GM19239 (cell line): ENCODE measurements at places on chromosomes 12 and 14.
A peak's percentile ranks its signal among the peaks of the same experiment; 100 is the strongest.

DNA sequence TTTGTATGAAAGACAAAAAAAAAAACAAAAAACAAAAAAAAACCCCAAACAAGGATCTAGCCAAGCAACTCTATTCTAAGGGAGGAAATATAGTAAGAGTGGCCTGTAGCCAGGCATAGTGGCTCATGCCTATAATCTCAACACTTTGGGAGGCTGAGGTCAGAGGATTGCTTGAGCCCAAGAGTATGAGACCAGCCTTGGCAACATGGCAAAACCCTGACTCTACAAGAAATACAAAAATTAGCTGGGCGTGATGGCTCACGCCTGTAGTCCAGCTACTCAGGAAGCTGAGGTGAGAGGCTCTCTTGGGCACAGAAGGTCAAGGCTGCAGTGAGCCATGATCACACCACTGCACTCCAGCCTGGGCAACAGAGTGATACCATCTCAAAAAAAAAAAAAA, 47.9 kb downstream of the TMEM117 start:
- no peak for DNase-seq

- no peak for DNase-seq
Observed at GRCh38 chr14:66910311-66910840, 278.9 kb upstream of the GARIN2 start.

DNA sequence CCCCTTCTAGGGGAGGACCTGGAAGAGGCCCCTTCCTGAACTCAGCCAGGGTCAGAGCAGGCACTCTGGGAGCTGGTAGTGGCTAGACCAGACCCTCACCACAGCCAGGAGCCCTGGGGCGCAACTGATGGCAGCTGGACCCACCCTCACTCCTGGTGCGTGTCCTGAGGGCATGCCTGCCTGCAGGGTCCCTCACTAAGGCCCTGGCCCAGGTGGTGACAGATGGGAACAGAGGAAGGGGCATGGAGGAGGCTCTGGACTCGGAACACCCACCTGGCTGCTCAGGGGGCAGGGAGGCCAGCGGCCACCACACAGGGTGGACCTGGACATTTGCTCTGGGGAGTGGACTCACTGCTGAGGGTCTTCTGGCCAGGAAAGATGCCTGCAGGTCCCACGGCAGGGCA, 342.2 kb upstream of the SFSWAP start:
- no peak for DNase-seq

DNA sequence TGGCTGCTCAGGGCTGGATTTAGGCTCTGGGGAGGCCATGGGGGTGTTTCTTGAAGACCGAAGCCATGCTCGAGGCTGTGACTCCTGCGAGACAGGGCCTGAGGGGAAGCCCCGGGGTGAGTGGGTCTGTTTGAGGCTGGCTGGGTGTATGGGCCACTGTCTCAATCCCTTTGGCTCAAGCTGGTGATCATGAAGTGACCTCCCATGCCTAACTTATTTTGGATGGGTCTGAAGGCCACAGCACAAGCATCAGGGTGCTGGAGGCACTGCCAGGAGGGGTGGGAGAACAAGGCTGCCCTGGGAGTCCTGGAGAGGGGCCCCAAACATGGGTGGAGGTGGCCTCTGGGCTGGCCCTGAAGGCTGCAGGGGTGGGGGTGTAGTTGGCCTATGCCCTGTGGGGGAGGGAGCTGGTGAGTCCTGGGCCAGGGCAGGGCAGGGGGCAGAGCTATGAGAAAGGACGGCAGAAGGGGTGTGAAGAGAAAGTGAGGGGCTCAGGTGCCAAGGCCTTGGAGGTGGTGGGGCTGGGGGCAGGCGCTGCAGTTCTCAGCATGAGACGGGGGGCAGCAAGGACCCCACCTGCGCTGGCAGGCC, 100.9 kb downstream of the KIF26A start:
- DNase-seq = no peak

GRCh38 chr12:121823101-121823726, 19.4 kb downstream of the SETD1B start:
- DNase-seq = no peak

GRCh38 chr14:96584199-96584906, 82.2 kb downstream of the PAPOLA start:
- DNase-seq = peak; percentile 27

DNA sequence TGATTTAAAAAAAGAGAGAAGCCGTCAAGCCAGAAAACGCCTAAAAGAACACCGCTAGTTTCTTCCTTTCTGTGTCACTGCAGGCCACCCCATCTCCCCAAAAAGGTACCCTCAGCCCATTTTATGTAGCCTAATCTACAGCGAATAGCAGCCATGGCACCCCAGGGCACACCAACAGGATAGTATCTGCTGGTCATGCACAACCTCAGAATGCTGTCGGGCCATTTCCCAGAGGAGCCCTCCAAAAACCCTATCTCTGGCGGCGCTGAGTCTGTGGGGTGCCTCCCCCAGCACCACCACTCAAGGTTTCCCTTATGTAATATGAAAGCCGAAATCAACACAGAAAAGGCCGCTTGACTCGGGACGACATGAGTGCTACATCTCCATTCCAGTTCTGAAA, 98.9 kb downstream of the BCL11B start:
- DNase-seq = no peak

- DNase-seq = no peak
Observed at GRCh38 chr12:56461235-56462159, 6.9 kb upstream of the SPRYD4 start.
